ENCODE measurements at places on chromosomes 3 and 15.

DNA sequence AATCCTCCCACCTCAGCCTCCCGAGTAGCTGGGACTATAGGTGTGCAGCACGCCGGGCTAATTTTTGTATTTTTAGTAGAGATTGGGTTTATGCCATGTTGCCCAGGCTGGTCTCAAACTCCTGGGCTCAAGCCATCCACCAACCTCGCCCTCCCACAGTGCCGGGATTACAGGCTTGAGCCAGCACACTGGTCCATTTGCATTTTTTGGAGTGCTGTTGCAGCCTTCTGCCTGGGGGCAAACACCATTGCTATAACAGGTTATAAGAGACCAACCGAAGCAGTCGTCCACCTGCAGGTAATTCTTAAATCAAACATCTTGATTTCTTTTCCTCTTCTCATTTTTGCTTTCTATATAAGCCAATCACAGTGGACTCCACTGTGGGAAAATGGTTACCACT, 27.7 kb downstream of the ACKR4 start:
- no peak for DNase-seq

- peak; percentile 94 for DNase-seq
Observed at GRCh38 chr3:71694358-71694999, 30.7 kb downstream of the EIF4E3 start.

GRCh38 chr3:171058058-171058457, 31.5 kb upstream of the SLC2A2 start:
- peak; percentile 62 for DNase-seq

DNA sequence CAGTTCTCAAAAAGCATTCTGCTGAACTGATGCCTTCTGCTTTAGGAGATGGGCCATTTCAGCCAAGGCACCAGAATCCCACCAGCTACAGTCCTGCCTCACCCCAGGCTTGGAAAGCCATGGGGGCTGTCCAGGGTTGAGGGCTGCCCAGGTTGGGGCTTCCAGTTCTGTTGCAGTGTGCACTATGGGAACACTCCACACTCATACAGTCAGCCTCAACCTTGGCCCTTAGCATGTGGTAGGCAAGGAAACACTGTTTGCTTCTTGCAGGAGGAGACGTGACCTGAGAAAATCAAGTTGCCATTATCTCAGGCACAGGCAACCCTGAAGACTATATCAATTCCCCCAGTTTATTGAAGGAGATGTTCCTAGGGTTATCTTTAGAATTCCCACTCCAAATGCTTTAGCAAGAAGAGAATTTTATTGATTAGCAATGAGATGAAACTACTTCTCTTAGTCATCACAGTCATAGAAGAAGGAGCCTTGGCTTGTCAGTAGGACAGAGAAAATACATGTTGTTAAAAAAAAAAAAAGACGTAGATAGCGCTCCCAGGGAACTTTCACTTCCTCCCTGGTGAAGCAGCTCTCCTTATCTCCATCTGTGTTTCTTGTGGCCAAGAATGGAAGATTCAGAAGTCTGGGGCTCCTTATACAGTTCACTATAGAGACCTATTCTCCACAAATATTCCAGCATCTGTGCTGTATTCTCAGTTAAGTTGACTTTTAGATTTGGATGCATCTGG, 38.3 kb upstream of the IL12A start:
- no peak for DNase-seq

GRCh38 chr3:23113455-23114171, 89.5 kb upstream of the UBE2E2 start:
- peak; percentile 44 for DNase-seq

- DNase-seq = peak; percentile 41
Observed at GRCh38 chr3:189839576-189839975, 208.4 kb downstream of the TP63 start.

DNA sequence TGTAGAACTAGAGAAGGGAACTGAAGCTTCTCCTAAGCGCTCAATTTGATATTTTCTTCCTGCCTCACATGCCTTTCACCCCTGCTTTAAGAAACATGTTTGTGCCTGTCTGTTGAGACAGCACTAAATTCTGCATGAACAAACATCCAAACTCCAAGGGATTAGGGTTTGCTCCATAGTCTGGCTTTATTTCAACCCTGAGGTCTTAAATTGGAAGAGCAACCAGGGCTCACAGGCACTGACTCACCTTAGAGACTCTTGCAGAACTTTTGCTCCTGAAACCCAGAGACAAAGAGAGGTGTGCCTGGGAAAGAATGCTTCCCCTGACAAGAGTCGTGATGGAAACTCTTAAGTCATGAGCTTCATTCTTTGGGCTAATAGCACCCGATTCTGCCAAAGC, 393.9 kb upstream of the MCTP2 start:
- no peak for DNase-seq

DNA sequence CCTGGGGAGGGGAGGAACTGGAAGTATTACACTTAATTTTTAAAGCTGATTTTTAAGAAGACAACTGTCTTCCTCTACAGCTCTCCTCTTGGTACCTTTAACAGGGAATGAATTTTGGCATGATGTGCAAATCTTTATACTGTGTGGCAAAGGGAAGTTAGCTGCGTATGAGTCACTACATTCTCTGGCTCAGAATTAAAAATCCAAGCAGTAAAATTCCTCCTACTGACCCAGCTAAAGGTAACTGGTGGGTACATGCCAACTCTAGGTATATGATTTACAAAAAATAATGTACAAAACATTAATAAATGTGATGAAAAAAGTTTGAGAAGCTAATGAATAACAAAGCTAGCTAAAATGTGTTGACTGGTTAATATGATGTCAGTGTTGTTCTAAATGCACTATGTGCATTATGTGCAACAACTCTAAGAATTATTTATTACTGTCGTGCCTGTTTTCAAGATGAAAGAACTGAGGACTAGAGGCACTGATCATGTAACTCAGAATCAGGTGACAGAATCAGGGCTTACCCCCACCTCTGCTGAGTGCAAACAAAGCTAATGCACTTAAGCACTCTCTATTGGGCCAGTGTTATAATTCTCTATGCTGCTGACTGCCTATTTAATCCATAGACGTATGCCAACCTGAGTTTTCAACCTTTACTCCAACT, 194.7 kb upstream of the CADPS start:
- no peak for DNase-seq

DNA sequence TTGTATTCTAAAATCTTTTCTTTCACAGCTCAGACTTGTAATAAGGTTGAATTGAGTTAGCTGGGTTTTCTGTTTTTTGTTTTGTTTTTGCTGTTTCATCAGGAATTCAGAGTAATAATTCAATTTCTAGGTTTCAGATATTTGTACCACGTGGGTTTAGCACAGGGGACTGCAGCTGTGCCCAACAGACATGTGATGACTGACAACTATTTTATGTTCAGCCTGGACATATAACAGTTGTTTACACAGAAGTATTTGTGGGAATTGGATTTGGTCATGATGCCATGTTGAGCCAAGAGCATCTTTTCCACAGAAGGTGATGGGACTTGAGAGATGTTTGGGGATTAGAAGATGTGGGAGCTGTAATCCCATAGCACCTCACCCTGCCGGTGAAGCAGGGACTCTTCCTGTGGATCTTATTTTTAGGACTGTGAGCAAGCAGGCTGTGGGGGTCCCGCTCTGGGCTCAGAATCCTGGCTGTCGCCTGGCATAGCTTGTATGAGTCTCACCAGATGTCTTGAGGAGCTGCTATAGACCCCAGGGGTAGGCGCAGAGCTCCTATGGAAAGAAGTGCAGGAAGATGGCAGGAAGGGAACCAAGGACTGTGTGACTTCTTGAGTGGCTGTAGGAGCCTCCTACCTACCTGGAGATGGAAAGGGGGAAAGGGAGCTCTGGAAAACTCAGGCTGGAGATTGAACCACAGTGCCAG, 23.7 kb downstream of the PXYLP1 start:
- DNase-seq = no peak

- no peak for DNase-seq
Observed at GRCh38 chr15:35507932-35508638, 37.9 kb downstream of the DPH6 start.

GRCh38 chr15:35907511-35907910, 361.5 kb upstream of the DPH6 start:
- DNase-seq = no peak

DNA sequence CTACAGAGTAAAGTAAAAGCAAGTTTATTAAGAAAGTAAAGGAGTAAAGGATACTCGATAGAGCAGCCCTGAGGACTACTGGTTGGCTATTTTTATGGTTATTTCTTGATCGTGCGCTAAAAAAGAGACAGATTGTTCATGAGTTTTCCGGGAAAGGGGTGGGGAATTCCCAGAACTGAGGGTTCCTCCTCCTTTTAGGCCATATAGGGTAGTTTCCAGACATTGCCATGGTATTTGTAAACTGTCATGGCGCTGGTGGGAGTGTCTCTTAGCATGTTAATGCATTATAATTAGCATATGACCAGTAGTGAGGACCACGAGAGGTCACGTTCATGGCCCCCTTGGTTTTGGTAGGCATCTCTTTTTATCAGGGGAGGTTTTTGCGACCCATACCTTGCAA, 213.1 kb downstream of the OSBPL10 start:
- no peak for DNase-seq

- DNase-seq = no peak
Observed at GRCh38 chr3:25056-25455, 171.5 kb upstream of the CHL1 start.

- DNase-seq = no peak
Observed at GRCh38 chr3:124397088-124397487, 333.2 kb upstream of the UMPS start.

DNA sequence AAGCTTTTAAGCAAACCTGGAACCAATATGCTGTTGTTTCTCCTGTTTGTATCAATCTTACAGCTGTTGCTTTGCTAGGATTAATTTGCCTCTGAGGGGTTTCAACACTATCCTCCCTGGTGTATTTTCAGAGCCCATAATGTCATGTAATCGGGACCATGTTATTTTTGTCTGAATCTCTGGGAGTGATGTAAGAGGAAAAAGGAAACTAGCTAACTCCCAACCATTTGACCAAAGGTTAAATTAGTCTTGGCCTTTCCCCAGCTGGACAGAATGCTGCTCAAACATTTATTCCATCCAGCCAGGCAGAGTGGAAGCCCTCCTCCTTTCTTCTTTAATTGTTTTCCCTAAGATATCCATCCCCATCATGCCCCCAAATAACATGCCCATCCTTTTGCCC, 142.2 kb downstream of the ALDH1A2 start:
- peak; percentile 32 for DNase-seq

Measured in HCEC 1CT (cell line).